Stimulated activated naive CD4-positive, alpha-beta T cell treated with Interleukin-2 at 50 U/mL for 16 hours (primary cell): ENCODE measurements at places on chromosomes 2 and 18.
A peak's percentile ranks its signal among the peaks of the same experiment; 100 is the strongest.

- no peak for DNase-seq
Observed at GRCh38 chr2:64608867-64609226, 44.9 kb downstream of the SERTAD2 start.

GRCh38 chr2:194103941-194104659, 1552.9 kb upstream of the SLC39A10 start:
- DNase-seq = no peak

- no peak for DNase-seq
Observed at GRCh38 chr2:240561325-240561971, 1.3 kb downstream of the DUSP28 start.

GRCh38 chr2:241561832-241562231, 3.3 kb downstream of the BOK start:
- no peak for DNase-seq

DNA sequence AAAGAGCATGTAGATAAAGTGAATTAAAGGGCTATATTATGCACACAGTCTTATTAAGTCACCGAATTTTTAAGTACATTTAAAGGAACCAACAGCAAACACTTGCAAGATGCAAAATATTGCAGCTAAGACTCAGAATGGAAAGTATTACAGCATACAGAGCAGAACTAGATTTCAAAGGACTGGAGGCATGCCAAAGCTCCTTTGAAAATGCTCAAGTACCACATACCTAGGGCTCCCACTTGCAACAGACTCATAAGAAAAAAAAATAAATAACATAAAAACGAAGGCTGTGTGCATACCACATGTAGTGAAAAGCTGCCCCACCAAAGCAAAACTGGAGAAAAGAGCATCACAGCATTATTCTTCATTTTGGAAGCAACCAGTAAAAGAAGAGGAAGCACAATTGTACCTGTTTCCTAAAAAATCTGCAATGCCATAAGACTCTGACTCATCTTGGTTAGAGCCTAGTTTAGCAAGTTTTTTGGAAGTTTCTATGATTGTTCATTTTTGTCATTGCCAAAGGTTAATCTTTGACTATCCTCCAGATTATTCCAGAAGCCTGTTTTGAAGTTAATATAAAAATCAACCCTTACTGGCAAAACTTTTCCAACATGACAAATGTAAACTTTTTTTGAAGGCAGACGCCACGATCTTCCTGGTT, 306.0 kb upstream of the COL3A1 start:
- no peak for DNase-seq

DNA sequence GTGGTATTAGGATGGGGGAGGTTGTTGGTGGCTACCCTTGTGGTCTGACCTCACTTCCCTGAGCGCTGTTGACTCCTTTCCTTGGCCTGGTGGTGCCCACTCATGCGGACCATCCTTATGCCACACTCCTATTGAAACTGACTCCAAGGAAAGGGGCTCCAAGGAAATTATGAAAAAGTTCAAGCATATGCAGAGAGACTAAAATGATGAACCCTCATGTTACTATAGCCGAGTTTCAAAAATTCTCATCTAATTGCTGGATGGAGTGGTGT, 96.2 kb upstream of the STPG4 start:
- no peak for DNase-seq

DNA sequence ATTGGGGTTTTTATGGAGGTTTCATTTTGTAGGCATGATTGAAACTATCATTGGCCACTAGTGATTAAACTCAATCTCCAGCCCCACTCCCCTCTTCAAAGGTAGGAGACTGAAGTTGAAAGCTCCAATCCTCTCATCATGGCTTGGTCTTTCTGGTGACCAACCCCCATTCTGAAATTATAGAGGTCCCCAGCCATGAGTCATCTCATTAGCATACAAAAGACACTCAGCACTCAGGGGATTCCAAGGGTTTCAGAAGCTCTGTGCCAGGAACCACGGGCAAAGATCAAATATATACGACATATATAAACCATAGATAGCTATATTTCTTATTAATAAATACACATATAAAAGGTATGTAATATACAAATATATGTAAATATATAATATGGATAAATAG, 256.0 kb upstream of the POU3F3 start:
- DNase-seq = no peak

DNA sequence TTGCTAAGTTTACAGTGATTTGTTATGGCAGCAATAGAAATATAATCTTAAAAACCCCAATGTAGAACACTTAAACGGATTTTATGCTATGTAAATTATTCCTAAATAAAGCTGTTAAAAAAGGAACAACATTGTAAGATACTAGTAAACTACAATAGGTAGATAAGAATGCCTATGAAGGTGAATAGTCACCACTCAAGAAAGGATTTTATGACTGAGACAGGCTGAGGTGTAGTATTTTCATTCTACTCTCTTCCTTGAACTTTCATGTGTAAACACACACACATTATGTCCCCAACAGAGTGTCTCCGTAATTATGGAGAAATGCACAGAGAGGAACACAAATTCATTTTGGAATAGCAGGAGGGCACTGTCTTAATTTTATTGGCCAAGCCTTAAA, 183.9 kb upstream of the ST6GAL2 start:
- DNase-seq = no peak

- DNase-seq = peak; percentile 8
Observed at GRCh38 chr2:119659601-119660342, 19.2 kb upstream of the TMEM177 start.

DNA sequence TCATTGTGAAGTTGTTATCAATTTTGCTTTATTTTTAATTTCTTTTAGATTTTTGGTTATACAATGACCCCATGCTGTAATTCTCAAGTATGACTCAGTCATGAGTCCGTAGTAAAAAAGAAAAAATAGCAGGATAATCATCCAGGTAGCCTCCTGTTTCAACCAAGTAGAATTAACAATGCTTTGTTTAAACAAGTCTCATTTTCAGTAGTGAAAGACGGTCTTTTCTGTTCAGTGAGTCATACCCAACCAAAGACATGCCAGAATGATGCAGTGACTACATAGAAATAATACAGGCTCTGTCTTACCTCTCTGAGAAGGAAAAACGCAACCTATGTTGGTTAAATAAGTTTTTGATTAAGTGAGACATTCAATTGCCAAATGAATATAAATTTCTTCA, 67.8 kb upstream of the DSC1 start:
- DNase-seq = no peak

DNA sequence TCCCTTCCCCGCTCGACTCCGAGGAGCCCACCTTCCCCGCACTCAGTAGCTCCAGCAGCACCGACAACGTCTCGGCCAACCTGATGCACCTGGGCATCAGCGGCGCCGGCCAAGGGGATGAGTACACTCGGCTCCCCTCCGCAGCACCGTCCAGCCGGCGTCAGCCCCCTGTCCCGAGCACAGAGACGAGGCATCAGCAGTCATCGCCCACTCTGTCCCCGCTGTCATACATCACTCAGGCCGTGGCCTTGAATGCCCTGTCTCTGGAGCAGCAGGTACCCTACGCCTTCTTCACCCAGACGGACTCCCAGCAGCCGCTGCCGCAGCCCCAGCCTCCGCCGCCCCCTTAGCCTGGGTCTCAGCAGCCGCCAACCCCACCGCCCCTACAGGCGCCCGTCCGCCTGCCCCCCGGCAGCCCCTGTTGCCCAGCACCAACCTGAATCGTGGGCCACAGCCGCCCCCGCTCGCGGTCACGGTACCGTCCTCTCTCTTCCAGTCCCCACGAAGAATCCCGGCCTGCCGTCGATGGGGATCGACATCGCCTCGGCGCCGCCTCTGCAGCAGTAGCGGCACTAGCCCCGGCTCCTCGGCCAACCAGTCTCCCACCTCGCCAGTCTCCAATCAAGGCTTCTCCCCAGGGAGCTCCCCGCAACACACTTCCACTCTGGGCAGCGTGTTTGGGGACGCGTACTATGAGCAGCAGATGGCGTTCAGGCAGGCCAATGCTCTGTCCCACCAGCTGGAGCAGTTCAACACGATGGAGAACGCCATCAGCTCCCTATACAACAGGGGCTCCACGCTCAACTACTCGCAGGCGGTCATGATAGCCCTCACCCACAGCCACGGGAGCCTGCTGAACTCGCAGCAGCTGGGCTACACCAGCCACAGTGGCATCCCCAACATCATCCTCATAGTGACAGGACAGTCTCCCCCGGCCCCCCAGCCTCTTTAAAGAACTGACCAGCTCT, 1195.9 kb upstream of the CHAC2 start:
- no peak for DNase-seq

- DNase-seq = no peak
Observed at GRCh38 chr2:75952173-75952572, 241.5 kb upstream of the GCFC2 start.
